ENCODE measurements at places on chromosomes 5 and 9. TPM values are rescaled to one million over a fixed set of nuclear protein-coding genes. Genes with fewer than 3 reads are reported as not detected.

DNA sequence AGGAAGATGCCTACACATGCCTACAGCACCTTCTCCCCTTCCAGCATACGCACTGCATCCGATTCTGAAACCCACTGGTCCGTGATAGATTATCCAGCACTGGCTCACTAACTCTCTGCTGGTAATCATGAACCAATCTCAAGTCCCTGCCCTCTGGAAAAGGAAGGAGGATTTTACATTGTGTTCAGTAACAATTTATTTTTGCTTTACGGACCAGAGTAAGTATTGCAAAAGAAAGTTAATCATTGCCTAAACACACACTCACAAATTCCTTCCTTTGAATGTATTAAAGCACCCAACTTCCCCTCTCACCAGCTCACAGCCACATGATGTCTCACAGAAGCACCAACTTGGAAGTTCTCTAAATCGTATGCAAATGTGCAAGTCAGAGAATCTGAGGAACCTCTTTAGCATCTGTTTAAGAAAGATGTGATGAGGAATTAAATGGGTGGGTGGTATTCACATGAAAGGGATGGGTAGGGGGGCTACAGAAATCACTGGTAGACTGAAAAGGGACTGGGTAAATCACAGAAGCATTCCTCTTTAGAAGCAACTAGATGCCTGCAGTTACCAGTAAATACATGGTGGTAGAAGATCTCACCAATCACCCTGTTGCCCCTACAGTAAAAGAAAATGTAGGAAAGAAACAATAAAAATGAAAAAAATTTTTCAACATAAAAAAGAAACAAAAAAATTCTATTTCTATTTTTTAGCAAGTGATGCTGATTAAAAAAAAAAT is 8.4 kb downstream of the GNAQ start:
- no peaks in the 10 kb centered on the region for H3K36me3 ChIP-seq
- peak overlapping the region; percentile 56 for H3K27ac ChIP-seq
- peaks cover 29% of the 10 kb centered on the region for H3K4me1 ChIP-seq
- DNase-seq = no peak
- no peak overlapping the region for H3K4me3 ChIP-seq

DNA sequence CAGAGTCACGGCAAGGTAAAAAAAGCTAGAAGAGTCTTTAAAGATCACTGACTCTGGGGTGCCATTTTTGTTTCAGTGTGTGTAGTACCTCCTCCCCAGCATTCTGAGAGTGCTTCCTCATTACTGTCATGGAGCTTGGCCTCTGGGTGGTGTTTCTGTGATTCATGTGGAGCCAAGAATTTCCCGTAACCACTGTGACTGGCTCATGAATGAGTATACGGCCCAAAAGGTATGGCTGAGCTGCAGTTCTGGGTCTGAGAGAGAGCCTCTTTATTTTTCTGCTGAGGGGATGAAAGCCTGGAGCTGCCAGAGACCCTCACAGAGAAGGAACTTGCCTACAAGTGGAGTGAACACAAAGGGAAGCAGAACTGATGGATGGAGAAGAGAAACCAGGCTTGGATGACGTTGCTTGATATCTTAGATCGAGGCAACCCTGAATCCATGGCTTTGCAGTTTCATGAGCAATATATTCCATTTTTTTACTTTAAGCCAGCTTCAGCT is 85.6 kb downstream of the PTTG1 start:
- no peak for DNase-seq
- H3K4me1 ChIP-seq = peaks cover 6% of the 10 kb centered on the region
- H3K27ac ChIP-seq = no peak overlapping the region
- H3K27me3 ChIP-seq = peaks cover 9% of the 10 kb centered on the region

The SPATA31E1 gene
- not detected for total RNA-seq

DNA sequence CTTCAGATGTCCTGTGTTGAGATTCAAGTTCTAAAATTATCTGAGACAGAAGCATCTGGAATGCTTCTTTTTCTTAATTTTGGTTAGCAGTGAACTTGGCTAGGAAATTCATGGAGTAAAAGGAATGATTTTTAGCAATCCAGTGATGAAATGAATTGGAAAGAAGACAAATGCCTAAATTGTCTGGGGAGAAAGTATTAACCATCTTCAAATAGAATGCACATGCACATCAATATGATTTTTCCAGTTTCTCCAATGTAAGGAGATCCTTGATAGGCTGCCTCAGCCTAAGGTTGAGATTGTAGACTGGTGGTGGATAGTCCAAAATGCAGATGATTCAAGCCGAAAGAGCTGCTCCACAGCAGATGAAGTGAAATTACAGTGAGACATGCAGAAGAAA is 106.7 kb downstream of the PCSK5 start:
- H3K4me3 ChIP-seq = no peak overlapping the region
- H3K27ac ChIP-seq = no peak overlapping the region
- no peak for DNase-seq
- H3K27me3 ChIP-seq = peaks cover 4% of the 10 kb centered on the region

DNA sequence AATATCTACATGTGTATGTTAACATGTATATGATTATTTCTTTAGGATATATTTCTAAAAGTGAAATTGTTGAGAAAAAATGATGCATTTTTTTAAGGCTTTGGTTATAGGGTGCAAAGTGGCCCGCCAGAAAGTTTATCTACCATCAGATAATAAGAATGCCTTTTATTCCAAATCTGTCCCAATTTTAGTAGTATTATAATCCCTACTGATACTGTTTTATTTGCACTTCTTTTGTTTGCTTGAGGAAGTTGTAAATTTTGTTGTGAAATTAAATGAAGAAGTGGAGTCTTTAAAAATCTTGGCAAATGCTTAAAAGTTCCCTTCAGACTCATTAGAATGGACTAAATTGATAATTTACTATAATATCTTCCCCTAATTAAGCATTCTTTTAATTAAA is 73.0 kb downstream of the NIPBL start:
- no peaks in the 10 kb centered on the region for H3K27me3 ChIP-seq
- H3K4me3 ChIP-seq = no peak overlapping the region
- no peak for DNase-seq
- no peak overlapping the region for H3K27ac ChIP-seq
- H3K36me3 ChIP-seq = peaks cover 1% of the 10 kb centered on the region

DNA sequence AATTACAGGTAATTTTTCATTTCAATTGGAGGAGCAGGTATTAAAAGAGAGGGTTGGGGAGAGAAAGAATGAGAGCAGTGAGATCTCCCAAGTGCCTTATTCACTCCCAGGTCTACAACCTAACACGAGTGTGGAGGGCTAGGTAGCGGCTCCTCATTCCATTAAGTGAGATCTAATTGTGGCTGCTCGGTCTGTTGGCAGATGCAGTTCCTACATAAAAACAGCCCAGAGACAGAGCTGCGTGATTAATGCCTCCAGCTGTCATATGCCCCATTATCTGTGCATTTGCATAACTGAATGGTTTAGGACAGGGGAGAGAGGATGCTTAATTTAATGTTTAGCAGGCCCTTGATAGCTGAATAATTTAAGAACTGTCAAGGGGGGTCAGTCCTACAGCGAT is 100.5 kb downstream of the PSAT1 start:
- no peak overlapping the region for H3K4me3 ChIP-seq
- H3K4me1 ChIP-seq = peaks cover 8% of the 10 kb centered on the region
- H3K27ac ChIP-seq = no peak overlapping the region
- peaks cover 3% of the 10 kb centered on the region for H3K27me3 ChIP-seq
- no peak for DNase-seq

DNA sequence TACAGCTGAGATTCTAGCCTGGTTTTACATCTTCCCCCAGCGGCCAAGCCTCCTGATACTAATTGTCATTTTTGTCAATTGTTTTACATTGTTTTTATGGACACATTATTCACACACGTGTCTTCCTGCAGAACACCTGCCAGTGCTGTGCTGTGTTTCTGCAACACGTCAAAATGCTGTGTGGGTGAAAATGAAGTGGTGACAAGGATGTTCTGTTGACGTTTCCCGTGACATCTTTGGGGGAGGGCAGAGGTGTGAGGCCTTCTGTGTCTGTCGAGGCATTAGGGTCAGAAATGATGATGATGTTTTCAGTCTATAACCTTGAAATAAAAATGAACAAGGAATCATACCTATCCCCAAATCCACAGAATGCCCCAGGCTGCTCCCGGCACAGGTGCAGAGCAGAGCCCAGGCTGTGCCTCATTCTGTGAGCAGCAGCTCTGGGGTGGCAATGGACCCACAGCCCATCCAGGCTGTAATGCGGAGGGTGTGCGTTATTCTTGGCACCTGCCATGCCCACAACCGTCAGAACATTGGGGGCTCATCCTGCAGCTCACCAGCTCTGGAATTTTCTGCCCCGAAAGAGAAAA is 23.6 kb upstream of the CEP72 start:
- H3K4me3 ChIP-seq = no peak overlapping the region
- H3K27ac ChIP-seq = no peak overlapping the region
- peaks cover 46% of the 10 kb centered on the region for H3K27me3 ChIP-seq

- no peak overlapping the region for H3K27ac ChIP-seq
- peaks cover 2% of the 10 kb centered on the region for H3K36me3 ChIP-seq
- no peaks in the 10 kb centered on the region for H3K4me1 ChIP-seq
- H3K4me3 ChIP-seq = no peak overlapping the region
These were observed 631.5 kb upstream of the ST8SIA4 start for GRCh38 chr5:101534491-101535110.

GRCh38 chr5:10266839-10267238 is 16.8 kb downstream of the CCT5 start:
- no peaks in the 10 kb centered on the region for H3K4me1 ChIP-seq
- no peaks in the 10 kb centered on the region for H3K27me3 ChIP-seq
- no peak for DNase-seq
- no peak overlapping the region for H3K27ac ChIP-seq
- no peak overlapping the region for H3K4me3 ChIP-seq
- H3K36me3 ChIP-seq = peaks cover 13% of the 10 kb centered on the region

GRCh38 chr5:29993286-29993685 is 1200.2 kb upstream of the CDH6 start:
- DNase-seq = no peak
- no peaks in the 10 kb centered on the region for H3K27me3 ChIP-seq
- no peaks in the 10 kb centered on the region for H3K36me3 ChIP-seq

GRCh38 chr5:154646745-154647113 is 108.4 kb upstream of the LARP1 start:
- DNase-seq = no peak
- H3K4me1 ChIP-seq = peaks cover 12% of the 10 kb centered on the region

DNA sequence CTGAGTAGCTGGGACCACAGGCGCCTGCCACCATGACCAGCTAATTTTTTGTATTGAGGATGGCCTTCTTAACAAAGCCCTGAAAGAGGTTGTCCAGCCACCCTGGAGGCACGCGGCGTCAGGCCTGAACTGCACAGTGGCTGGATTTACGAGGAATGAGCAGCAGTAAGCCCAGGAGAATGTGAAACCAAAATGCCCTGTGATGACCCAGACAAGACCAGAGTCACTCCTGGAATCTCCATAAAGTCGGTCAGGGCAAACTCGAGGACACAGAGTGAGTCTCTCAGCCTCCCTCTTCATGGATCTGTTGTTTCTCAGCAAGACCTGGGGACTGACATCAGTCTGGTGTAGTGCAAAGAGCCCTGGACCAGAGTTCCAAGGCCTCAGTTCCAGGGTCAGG is 53.2 kb upstream of the C5orf58 start:
- no peaks in the 10 kb centered on the region for H3K36me3 ChIP-seq
- DNase-seq = no peak
- H3K27ac ChIP-seq = no peak overlapping the region
- peaks cover 3% of the 10 kb centered on the region for H3K27me3 ChIP-seq
- H3K4me1 ChIP-seq = peaks cover 24% of the 10 kb centered on the region

The FBLL1 gene
- total RNA-seq = 4.5 TPM

The SNAPC3 gene
- total RNA-seq = 47.6 TPM

The ERAP2 gene
- not detected for total RNA-seq

The TNFSF15 gene
- 2.1 TPM for total RNA-seq

The IFNB1 gene
- not detected for total RNA-seq

The FOXD4L6 gene
- not detected for total RNA-seq

The BRINP1 gene
- total RNA-seq = 1.1 TPM

DNA sequence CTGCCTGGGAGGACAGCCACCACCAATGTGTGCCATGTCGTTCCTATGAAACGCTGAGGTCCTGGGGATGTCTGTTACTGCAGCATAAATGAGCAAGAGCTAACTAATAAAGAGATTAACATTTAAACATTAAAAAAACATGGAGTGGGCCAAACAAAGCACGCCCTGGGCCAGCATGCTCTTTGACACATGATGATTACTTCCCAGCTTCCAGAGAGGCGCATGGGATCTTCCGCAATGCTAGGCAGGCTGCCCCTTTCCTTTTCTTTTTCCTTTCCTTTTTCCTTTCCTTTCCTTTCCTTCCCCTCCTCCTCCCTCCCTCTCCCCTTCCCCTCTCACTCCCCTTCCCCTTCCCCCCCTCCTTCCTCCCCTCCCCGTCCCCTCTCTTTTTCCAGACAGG is 10.6 kb upstream of the TENT4A start:
- no peak overlapping the region for H3K27ac ChIP-seq
- H3K4me1 ChIP-seq = peaks cover 4% of the 10 kb centered on the region
- H3K36me3 ChIP-seq = no peaks in the 10 kb centered on the region
- no peak for DNase-seq

DNA sequence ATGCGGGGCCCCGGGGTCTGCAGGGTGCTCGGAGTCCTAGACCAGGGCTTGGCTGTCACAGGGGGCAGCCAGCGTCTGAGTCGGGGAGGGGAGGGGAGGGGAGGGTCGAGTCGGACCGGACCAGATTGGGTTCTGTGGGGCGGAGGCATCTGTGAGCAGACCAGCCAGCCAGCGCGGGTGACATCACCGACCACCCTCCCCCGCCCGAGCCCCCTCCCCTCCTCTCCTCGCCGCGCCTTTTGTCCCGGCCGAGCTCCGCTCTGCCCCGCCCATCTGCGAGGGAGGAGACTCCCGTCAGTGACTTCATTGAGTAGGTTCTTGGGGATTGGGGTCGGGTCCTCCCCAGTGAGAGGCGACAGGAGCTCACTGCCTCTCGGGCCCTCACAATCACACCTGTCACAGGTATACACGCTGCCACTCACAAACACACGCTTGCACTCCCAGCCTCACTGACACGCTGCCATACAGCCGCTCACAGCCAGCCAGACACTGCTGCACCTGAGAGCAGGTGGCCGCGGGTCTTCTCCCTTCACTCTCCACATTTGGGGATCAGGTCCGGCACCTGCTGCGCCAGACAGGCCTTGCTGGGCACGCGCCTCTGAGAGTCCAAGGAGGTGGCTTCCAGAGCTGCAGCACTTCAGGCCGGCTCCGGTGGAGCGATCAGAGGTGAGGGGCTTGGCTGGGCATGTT is 546 bp downstream of the DNAJB5 start:
- H3K4me1 ChIP-seq = peaks cover 22% of the 10 kb centered on the region
- H3K4me3 ChIP-seq = peak overlapping the region; percentile 98
- peaks cover 5% of the 10 kb centered on the region for H3K36me3 ChIP-seq
- DNase-seq = peak; percentile 59

The OMD gene
- total RNA-seq = not detected

GRCh38 chr5:63085561-63085960 is 506.9 kb downstream of the LRRC70 start:
- H3K4me3 ChIP-seq = no peak overlapping the region
- no peak overlapping the region for H3K27ac ChIP-seq
- DNase-seq = no peak
- no peaks in the 10 kb centered on the region for H3K36me3 ChIP-seq
- H3K27me3 ChIP-seq = no peaks in the 10 kb centered on the region

- H3K4me3 ChIP-seq = no peak overlapping the region
- H3K27me3 ChIP-seq = no peaks in the 10 kb centered on the region
- no peaks in the 10 kb centered on the region for H3K4me1 ChIP-seq
- H3K36me3 ChIP-seq = peaks cover 14% of the 10 kb centered on the region
These were observed 46.6 kb downstream of the CYFIP2 start for GRCh38 chr5:157312492-157312891.

GRCh38 chr5:168672888-168673287 is 93.7 kb upstream of the PANK3 start:
- no peaks in the 10 kb centered on the region for H3K4me1 ChIP-seq
- H3K4me3 ChIP-seq = no peak overlapping the region
- no peaks in the 10 kb centered on the region for H3K36me3 ChIP-seq

GRCh38 chr5:6786786-6787495 is 73.7 kb downstream of the TENT4A start:
- no peak overlapping the region for H3K27ac ChIP-seq
- DNase-seq = no peak
- no peak overlapping the region for H3K4me3 ChIP-seq
- H3K27me3 ChIP-seq = peaks cover 20% of the 10 kb centered on the region
- H3K4me1 ChIP-seq = no peaks in the 10 kb centered on the region

Data from progenitor cell of endocrine pancreas (in vitro differentiated cells).